ENCODE measurements at places on chromosomes 1 and 21.

DNA sequence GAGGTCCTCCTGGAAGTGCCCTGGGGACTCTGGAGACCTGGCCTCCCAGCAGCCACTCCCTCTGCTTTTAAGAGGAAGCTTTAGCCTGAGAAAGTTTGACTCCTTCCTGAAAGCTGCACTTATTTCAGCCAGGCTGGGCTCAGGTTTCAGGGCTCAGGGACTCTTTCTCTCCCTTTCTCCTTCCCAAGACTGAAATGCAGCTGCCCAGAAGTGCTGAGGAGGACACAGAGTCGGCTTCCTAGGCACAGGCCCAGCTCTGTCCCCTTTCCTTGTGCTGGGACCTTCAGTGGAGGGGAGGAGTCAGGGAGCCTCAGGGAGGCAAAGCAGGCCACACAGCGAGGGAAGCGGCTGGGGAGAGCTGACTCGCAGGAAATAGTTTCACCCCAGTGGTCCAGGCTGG lies 137.3 kb downstream of the NAV1 start:
- peaks cover 2% of the 10 kb centered on the region for H3K27me3 ChIP-seq

GRCh38 chr21:27419153-27419552 lies 452.3 kb upstream of the ADAMTS5 start:
- DNase-seq = no peak
- no peaks in the 10 kb centered on the region for H3K4me1 ChIP-seq
- no peaks in the 10 kb centered on the region for H3K36me3 ChIP-seq
- H3K27ac ChIP-seq = no peak overlapping the region
- H3K4me3 ChIP-seq = no peak overlapping the region
- no peaks in the 10 kb centered on the region for H3K27me3 ChIP-seq

- H3K36me3 ChIP-seq = peaks cover 20% of the 10 kb centered on the region
- H3K4me1 ChIP-seq = peaks cover 65% of the 10 kb centered on the region
- H3K4me3 ChIP-seq = no peak overlapping the region
- H3K27ac ChIP-seq = no peak overlapping the region
- DNase-seq = no peak
Observed at GRCh38 chr1:169048043-169048442, 58.4 kb upstream of the ATP1B1 start.

- no peaks in the 10 kb centered on the region for H3K36me3 ChIP-seq
- peaks cover 2% of the 10 kb centered on the region for H3K27me3 ChIP-seq
- DNase-seq = no peak
- H3K4me1 ChIP-seq = no peaks in the 10 kb centered on the region
Observed at GRCh38 chr1:219138747-219139146, 34.9 kb upstream of the LYPLAL1 start.

DNA sequence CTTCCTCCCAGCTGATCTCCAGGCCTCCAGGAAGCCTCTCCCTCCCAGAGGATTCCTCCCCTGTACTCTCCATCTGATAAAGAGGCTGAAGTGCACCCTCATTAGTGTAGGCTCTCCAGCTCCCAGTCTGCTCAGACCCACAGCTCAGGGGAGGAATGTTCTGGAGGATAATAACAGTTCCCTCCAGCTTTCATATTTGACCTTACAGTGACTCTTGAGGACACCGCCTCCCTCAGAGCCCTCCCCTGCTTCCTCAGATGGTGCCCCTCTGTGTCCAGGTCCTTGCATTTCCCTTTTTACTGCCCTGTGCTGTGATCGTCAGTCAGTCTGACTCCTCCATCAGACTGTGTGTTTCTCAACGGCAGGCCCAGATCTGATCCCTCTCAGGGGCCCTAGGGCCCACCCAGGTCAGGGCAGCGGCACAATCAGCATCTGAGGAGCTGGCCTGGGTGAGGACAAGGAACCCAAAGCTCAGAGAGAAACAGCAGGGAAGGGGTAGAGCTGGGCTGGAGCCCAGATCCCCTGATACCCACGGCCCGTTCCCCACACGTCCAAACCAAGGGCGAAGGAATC lies 1.1 kb upstream of the SHISAL2A start:
- H3K4me3 ChIP-seq = peak overlapping the region; percentile 43
- H3K36me3 ChIP-seq = peaks cover 24% of the 10 kb centered on the region
- DNase-seq = no peak
- H3K27ac ChIP-seq = peak overlapping the region; percentile 81
- peaks cover 5% of the 10 kb centered on the region for H3K27me3 ChIP-seq

DNA sequence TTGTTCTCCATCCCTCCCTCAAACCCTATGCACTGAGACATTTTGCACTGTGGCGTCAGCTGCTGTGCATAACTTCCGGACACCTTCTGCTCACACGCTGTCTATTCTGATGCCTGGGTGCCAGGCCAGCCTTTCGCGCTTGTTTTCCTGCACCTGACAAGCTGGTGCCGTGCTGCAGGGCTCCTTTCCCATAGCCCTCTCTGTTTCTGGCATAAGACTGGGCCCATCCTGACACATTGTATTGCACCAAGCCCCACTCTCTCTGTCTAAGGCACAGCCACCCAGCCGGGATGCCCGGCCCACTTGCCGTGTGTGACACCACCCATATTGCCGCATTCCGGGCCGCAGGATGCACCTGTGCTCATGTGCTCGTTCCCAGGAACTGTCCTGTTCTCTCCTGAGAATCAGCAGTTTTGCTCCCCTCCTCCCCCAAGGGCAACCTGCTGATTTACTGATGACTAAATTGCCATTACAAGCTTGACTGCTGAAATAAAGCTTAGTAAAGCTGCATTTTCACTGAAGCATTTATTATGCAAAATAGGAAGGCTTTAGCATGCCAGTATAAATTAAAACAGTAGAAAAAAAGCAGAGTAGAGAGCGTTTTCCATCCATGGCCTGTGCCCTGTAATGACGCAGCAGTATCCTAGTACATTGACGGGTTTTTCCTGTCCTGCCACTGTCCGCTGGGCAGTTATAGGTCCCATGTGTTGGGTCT lies 88.0 kb downstream of the CD247 start:
- H3K4me3 ChIP-seq = no peak overlapping the region
- H3K36me3 ChIP-seq = peaks cover 53% of the 10 kb centered on the region
- DNase-seq = no peak
- no peaks in the 10 kb centered on the region for H3K27me3 ChIP-seq
- peaks cover 39% of the 10 kb centered on the region for H3K4me1 ChIP-seq

GRCh38 chr1:63739452-63739851 lies 34.4 kb upstream of the ROR1 start:
- H3K4me1 ChIP-seq = peaks cover 8% of the 10 kb centered on the region
- no peak for DNase-seq
- no peak overlapping the region for H3K4me3 ChIP-seq
- H3K27me3 ChIP-seq = peaks cover 23% of the 10 kb centered on the region
- no peaks in the 10 kb centered on the region for H3K36me3 ChIP-seq
- no peak overlapping the region for H3K27ac ChIP-seq

DNA sequence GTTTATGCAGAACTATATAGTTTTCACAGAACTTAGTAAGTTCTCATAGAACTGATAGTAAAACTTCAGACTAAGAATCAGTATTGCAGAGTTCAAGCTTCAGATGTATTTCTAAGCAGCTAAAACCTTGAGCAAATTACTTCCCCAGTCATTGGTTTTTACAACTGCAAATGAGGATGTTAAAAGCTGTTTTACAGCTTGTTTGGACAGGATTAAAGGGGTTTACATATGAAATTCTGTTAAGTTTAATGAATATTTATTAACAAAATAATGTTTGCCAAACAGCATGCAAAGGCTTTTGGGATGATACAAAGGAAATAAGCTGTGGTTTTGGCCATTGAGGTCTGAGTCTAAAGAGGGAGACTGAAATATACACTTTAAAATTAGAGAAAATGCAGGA lies 39.1 kb downstream of the CRB1 start:
- no peak for DNase-seq
- no peaks in the 10 kb centered on the region for H3K27me3 ChIP-seq
- no peaks in the 10 kb centered on the region for H3K36me3 ChIP-seq
- H3K27ac ChIP-seq = no peak overlapping the region
- H3K4me3 ChIP-seq = no peak overlapping the region
- no peaks in the 10 kb centered on the region for H3K4me1 ChIP-seq

GRCh38 chr1:176199707-176200106 lies 7.4 kb downstream of the COP1 start:
- H3K27me3 ChIP-seq = no peaks in the 10 kb centered on the region
- H3K27ac ChIP-seq = no peak overlapping the region
- H3K4me1 ChIP-seq = peaks cover 41% of the 10 kb centered on the region
- H3K4me3 ChIP-seq = no peak overlapping the region

DNA sequence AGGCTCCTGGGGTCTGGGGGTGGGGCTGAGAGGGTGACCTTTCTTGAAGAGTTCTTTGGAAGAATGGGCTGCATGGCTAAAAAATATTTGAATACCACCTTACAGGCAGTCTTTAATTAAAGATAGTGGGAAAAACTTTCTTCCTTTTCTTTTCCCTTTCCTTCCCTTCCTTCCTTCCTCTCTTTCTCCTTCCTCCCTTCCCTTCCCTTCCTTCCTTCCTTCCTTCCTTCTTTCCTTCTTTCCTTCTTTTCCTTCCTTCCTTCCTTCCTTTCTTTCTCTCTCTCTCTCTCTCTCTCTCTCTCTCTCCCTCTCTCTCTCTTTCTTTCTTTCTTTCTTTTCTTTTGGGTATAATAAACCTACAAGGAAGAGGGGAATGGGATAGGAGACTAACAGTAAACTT lies 77.8 kb upstream of the EDN2 start:
- H3K27me3 ChIP-seq = no peaks in the 10 kb centered on the region
- no peak overlapping the region for H3K4me3 ChIP-seq
- DNase-seq = no peak
- no peaks in the 10 kb centered on the region for H3K4me1 ChIP-seq
- no peak overlapping the region for H3K27ac ChIP-seq

DNA sequence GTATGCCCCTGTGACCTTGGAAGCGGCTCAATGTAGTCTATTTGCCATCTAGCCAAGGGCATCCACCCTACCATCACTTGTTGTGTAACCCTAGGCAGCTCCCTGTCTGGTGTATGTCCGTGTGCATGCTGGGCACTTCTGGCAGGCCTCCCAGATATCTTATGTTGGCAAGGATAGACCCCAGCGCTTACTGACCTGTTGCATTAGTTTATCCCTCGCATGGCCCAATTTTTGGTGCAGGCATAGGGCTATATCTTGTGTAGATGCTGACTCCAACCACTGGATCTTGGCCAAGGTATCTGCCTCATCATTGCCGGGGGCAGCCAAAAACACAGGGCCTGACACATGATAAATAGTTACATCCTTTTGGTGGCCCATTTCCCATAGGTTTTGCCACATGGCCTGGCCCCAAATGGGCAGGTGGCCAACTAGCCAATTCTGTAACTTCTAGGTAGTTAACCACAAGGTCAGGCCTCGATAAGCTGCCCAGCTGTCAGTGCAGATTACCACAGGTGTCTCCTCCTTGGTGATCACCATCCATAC lies 14.0 kb upstream of the TBX19 start:
- peaks cover 19% of the 10 kb centered on the region for H3K36me3 ChIP-seq
- no peak overlapping the region for H3K27ac ChIP-seq
- H3K4me3 ChIP-seq = no peak overlapping the region
- peaks cover under 1% of the 10 kb centered on the region for H3K4me1 ChIP-seq
- no peaks in the 10 kb centered on the region for H3K27me3 ChIP-seq

DNA sequence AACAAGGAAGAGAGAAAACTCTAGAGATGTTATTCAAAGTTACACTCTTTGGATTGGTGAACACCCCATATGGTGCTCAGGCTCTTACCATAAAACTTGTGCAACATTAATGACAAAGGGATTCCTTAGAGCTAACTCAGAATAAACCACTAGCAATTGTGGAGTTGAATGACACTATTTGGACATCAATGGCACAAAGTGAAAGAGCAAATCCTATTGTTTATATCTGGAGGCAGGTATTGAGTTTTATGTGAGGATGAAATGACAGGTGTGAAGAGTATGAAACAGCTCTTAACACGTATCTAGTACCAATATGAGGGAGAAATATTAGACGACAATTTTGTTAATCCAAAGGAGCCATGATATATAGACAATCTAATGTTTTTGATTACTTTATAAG lies 584.9 kb upstream of the PBX1 start:
- no peak overlapping the region for H3K27ac ChIP-seq
- H3K4me1 ChIP-seq = no peaks in the 10 kb centered on the region
- H3K36me3 ChIP-seq = no peaks in the 10 kb centered on the region
- H3K27me3 ChIP-seq = no peaks in the 10 kb centered on the region
- H3K4me3 ChIP-seq = no peak overlapping the region

GRCh38 chr1:240194120-240194519 lies 102.4 kb downstream of the FMN2 start:
- H3K27me3 ChIP-seq = peaks cover 3% of the 10 kb centered on the region
- H3K27ac ChIP-seq = no peak overlapping the region
- no peaks in the 10 kb centered on the region for H3K36me3 ChIP-seq
- no peaks in the 10 kb centered on the region for H3K4me1 ChIP-seq
- no peak for DNase-seq

DNA sequence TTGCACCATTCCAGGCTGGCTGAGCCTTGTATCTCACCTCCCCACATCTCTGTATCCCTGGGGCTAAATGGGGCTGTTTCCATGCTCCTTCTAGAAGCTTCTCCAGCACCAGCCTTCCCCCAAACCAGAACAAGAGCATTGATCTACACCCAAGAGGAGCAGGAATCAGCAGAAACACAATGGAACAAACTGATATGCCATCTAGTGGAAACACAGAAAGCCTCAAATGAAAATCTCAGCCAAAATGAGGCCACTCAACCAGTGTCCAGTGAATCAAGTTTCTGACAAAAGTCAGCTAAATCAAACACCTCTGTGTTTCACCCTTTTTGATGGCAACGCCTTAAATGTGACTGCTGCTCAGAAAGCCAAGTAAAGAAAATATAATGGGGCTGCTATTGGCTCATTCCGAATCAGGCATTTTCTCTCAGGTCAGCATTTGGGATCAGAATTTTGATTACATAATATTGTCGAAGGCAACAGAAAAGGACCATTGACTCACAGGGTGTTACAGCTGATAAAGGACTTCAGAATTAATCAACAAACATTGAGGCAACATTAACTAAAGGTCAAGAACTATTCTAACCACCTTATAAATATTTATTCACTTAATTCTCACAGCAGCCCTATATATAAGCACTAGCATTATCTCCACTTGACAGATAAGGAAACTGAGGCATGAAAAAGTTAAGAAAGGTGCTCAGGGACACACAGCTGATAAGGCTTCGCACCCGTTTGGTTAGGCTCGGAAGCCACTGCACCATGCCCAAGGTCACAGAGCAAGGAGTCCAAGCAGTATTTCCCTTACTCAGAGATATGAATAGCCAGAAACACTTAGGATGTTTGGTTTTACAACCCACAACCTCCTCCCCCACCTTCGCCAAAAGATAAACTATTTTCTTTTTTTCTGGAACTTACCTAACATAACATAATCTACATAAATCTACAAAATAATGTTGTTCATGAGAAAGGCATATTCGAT lies 85.8 kb upstream of the KCNJ15 start:
- DNase-seq = no peak
- H3K36me3 ChIP-seq = no peaks in the 10 kb centered on the region
- no peaks in the 10 kb centered on the region for H3K4me1 ChIP-seq
- no peak overlapping the region for H3K4me3 ChIP-seq
- H3K27me3 ChIP-seq = no peaks in the 10 kb centered on the region
